ENCODE measurements at places on chromosomes 16 and 17.

DNA sequence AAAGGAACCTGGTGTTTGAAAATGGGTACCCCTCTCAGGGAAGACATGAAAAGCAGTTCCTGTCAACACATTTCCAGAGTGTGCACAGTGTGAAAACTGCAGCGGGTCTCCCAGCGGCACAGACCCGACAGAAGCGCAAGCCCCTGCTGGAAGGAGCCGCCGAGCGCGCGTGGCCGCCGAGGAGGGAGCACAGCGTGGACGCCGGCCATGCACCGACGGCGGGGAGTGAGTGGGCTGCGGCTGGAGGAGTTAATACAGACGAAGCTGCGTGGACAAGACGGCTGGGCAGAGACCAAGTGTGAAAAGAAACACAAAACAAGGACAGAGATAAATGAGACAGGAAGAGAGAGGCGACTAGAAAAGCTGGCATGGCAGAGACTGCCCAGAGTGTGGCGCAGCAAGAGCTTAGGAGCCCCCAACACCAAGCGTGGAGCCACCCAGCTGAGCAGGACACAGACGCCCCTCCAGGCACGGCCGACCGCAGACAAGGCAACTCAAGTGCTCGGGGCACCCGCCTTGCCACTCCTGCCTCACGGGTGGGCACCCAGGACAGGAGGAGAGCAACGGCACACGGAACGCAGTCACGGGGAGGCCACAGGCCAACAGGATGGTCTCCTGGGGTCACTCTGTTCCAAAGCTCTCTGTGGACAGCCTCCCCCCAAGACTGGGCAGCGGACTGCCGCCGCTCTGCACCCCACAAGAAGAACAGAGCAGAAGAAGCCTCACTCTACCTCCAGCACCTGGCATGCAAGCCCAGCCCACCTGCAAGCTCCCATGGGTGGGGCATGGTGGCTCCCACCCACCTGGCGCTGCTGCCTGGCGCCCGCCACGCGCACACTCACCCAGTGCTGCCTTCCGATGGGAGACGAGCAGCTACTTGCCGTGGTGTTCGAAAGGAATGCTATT, 16.5 kb downstream of the SLC16A3 start:
- no peak for DNase-seq

- DNase-seq = no peak
Measured at GRCh38 chr17:76633628-76634328, 9.8 kb downstream of the ST6GALNAC1 start.

DNA sequence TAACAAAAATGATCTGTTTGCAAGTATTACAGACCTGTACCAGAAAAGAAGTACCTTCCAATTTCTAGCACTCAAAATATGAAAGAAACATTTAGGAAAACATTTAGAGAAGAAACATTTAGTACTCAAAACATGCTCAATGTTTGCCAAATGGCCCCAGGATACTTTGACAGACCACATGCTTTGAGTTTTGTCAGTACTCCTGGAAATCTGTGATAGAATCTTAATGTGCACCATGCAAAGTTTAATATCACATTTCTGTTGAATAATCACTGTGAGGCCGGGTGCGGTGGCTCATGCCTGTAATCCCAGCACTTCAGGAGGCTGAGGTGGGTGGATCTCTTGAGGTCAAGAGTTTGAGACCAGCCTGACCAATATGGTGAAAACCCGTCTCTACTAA, 8.5 kb upstream of the ZC3H7A start:
- no peak for DNase-seq

- DNase-seq = no peak
Measured at GRCh38 chr17:7852262-7852670, 2.6 kb upstream of the TMEM88 start.

Data from NCI-H1436 treated with DMSO at 0.1 percent for 48 hours (cell line).